ENCODE measurements at places on chromosomes 11 and 22.

DNA sequence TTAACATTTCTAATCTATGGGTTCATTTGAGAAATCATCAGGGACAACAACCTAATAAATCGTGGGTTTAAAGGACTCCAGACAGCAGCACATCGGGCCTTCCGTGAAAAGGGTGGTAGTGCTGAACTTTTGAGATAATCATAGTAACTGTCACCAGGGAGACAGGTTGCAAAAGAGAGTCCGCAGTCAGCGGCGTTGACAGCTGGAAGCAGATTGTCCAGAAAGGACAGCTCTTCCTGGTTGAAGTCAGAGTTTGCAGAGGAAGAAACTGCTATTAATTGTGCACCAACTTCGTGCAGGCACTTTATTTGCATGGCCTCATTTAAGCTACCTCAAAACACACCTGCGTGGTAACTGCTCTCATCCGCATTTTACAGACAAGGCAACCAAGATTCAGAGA is 20.5 kb upstream of the ISX start:
- DNase-seq = no peak

DNA sequence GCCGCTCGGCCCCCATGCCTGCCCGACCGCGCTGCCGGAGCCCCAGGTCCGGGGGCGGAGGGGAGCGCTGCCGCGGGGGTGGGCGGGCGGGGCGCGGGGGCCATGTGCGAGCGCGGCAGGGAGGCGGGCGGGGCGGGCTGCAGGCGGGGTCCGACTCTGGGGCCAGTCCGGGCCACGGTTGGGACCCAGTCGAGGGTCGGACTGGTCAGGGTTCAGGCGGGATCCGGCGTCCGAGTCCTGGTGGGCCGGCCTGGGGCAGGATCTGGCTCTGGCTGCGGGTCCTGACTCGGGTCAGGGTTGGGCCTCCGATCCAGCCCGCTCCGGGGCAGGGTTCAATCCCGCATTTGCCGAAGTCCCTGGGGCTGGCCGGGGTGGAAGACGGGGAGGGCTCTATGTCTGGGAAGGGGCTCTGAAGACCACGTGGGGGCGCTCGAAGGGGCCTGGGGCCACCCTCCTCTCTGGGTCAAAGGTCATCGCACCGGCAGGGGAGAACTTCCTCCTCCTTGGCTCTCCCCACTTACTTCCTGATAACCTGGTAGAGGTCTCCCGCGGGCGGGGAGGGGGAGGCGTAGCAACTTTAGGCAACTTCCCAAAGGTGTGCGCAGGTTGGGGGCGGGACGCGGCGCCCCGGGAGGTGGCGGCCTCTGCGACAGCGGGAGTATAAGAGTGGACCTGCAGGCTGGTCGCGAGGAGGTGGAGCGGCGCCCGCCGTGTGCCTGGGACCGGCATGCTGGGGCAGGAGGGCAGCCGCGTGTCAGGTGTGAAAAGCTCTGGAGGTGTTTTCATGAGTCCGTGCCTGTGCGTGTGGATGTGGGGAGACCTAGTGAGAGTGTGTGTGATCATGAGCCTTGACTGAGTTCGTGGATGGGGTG is 603 bp downstream of the ESRRA start:
- DNase-seq = no peak

DNA sequence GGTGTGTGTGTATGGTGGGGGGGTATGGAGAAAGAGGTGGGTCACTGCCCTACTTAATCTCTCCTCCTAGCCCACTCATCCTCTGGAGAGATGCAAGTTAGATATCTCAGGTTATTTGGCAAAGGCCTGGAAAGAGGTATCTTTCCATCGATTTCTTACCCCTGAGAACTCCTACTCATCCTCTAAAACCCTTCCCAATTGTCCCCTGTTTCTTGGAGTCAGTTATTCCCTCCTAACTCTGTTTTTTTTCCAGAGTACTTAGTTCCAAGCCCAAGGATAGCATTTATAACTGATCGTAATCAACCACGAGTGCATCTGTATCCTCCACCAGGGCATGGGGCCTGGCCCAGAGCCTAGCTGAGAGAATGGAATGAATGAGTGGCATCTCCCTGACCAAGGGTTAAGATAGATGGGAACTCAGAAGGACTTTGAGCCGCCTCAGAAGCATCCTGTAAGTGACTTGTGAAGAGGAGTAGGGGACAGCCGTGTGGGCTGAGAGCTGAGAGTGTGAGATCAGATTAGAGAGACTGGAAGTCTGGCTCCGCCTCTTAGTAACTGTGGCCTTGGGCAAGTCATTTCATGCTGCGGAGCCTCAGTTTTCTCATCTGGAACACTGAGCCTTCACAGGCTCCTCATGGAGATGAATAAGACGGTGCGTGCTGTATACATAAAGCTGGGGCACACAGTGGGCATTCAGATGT is 16.2 kb downstream of the CD6 start:
- no peak for DNase-seq

DNA sequence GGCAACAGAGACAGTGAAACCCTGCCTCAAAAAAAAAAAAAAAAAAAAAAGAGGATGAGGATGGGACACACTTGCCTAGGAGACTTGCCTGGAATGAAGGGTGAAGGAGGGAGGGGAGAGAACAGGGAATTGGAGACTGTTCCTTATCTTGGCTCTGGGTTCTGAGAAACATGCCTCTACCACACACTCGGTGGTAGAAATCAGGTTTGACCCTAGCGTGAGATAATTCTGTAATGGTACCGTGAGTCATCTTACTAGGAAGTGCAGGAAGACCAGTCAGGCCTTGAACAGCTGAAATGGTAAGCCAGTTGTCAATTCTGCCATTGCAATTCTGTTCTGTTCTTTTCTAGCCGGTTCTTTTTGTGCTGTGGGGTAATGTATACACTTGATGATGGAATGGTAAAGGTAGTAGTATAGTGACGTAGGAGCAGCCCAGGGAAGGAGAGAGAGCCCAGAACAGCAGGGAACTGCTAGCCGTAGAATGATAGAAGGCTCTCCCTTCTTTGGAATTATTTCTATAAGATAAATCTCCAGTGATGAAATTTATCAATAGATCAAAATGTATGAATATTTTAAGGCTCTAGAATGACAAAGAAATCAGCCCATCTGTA is 3.9 kb upstream of the AMBRA1 start:
- no peak for DNase-seq

GRCh38 chr22:44026630-44027511 is 2.8 kb downstream of the PARVB start:
- DNase-seq = no peak

DNA sequence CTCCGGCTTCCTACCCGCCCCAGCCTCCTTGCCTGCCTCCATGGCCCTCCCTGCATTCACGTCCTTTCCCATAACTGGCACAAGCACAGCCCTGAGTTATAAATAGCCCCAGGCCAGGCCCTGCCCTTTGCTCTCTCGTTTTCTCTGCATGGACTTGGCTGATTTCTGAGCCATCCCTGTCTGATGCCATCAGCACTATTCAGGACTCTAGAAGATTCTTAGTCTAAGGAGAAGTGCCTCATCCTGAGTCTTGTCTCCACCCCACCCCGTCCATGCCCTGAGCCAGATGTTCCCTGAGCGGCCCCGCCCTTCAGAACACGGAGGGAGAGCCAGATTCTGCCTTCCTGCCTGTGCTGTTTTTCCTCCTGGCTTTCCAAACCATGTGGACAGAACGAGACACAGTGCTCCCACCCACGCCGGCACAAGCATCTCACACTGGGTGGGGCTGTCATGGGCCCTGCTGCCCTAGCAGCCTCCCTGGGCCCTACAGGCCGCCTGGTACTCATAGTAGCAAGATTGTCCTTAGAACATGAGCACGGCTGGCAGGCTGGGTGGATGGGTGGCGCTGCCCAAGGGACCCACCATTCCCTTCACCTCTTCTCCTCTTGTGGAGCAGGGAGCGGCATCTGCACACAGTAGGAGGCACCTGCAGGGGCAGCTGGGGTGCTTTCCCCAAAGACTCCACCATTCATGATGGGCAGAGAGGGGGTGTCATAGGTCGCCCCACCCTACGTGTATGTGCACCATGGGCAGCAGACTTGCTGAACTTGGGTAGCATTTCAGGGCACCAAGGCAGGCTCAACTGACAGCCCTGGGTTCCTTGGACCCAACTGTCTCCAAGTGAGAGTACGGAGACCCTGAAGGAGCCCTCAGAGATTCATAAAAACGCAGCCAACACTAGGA is 76.9 kb downstream of the BCR start:
- no peak for DNase-seq

- no peak for DNase-seq
Measured at GRCh38 chr11:61477727-61478148, 30.8 kb upstream of the LRRC10B start.

DNA sequence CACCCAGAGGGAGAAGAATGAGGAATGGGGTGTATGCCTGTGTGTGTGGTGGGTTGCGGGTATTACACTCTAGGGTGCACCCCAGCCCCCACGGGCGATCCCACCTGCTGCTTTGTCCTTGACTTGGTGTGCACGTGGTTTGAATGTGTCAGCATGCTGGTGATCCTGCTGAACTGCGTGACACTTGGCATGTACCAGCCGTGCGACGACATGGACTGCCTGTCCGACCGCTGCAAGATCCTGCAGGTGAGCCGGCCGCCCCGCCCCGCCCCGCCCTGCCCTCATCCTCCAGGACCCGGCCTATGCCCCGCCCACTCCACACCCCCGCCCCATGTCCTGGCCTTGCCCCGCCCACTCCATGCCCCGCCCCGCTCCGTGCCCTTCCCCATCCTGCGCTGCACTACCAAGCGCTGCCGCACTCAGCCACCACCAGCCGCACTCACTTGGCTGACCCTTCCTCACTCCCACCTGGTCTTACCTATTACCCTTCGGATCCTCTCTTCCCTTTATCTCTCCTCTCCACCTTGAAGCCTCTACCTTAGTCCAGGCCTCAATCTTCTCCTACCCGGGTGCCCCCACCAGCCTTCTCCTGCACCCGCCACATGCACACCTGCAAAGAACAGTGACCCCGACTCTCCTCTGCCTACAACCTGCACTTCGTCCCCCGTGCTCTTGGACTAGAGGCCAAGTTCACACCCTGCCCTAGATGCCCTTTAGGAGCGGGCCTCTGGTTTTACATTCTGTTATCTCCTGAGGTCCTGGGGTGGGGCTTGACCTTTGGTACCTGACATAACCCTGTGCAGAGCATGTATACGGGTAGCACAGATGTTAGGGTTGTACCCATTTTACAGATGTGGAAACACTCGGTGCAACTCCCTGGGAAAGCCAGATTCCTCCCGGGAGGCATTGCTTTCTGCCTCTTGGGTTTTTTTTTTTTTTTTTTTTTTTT is 27.7 kb downstream of the CACNA1I start:
- no peak for DNase-seq

DNA sequence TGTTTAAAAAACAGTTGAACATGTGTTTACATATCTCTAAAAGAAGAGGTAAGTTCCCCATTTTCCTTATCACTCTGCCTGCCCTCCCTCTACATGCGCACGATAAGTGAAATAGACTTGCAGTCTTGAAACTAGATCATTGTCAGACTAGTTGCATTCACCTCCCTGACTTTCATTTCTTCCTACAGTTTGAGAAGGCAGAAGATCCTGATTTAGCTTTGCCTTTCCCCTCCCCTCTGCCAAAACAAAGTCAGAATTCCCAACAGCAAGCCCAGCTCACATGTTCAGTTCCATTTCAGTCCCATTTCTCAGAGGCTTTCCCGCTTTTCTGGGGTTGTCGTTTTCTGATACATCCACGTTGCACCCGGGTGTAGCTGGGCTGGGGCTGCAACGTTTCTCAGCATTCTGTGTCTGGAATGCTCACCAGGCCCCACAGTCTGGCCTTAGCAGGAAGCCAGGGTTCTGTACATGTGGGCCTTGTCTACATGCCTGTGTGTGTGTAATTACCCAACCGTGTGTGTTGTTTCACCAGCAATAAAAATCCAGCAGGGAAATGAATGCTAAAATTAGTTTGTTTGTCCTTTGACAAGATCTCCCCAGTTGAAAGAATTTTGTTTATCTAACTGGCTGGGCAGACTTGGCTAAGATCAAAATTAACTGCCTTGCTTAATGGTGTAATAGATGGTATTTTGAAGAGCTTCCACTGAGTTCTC is 179.2 kb downstream of the DBX1 start:
- no peak for DNase-seq

DNA sequence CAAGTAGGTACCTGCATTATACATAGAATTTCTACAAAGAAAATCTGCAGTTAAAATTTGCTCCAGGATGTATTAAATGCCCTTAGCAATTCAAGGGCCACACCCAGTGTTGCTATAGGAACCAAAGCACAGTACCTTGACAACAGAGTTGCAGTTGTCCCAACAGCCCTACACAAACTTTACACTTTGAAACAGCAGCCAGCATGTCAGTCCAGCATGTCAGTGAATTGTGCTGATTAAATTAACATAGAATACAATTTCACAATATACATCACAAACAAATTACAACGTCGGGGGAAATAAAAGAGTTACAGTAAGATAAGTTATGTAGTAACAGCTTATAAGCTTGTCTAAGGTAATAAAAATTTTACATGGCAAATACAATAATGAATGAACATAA is 389.2 kb downstream of the SOX6 start:
- no peak for DNase-seq

DNA sequence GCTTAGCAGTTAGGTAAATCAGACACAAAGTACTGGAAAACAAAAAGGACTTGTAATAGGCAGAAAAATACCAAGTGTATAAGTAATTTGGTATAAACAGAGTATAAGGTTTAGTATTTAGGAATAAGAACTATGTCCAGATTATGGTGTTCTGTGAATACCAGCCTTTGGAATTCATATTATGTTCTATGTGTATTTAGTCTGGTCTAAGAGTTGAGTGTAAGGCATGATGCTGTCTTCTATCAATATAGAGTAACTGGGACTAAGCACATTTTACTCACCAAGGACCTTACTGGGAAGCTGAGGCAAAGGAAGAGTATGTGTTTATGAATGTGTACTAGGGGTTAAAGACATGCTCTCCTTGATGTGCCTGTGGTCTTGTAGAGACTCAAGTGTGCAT is 9.5 kb downstream of the SDHD start:
- no peak for DNase-seq

DNA sequence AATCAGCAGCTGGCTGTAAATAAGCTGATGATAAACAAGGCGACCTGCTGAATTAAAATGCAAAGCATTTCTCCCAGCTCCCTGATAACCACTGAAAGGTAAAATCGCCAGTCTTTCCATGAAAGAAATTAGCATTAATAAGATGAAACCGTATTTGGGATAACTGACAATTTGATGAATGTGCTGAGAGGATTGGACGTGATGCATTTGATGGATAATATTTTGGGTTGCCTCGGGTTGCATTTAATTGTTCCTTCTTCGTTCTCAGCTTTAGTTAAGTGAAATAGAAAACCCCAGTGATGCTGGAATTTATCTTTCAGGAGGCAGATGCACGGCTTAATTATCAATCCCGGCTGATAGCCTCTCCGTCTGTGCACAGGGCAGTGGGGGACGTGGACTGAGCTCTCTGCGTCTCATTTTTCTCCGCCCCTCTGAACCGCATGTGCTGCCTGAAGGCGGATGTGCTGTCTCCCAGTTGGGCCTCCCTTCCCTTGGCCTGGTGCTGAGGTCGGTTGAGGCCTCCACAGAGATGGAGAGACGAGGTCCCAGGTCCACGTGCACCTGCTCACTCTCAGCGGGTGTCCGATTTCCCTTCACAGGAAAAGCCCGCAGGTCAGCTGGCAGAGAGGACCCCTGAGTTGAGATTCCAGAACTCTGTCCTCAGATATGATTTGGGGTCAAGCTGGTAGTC is 846.2 kb downstream of the BRD1 start:
- no peak for DNase-seq

GRCh38 chr11:61654397-61654829 is 25.8 kb upstream of the DAGLA start:
- DNase-seq = no peak

GRCh38 chr11:2804701-2805387 is 80.7 kb downstream of the CDKN1C start:
- no peak for DNase-seq

- DNase-seq = no peak
Measured at GRCh38 chr11:82986446-82986845, 84.9 kb downstream of the DDIAS start.

- no peak for DNase-seq
Measured at GRCh38 chr11:129917231-129917630, 21.9 kb upstream of the NFRKB start.

Measured in NCI-H1694 treated with DMSO at 0.1 percent for 48 hours (cell line).